ENCODE measurements at places on chromosomes 1 and 21. TPM values are rescaled to one million over a fixed set of nuclear protein-coding genes. Genes with fewer than 3 reads are reported as not detected.

Gene LRRC53
- total RNA-seq, result not detected

- no peaks in the 10 kb centered on the region for H3K27me3 ChIP-seq
- no peaks in the 10 kb centered on the region for H3K36me3 ChIP-seq
- no peak overlapping the region for H3K4me3 ChIP-seq
- no peak for DNase-seq
Observed at GRCh38 chr1:160429702-160430535, 29.6 kb downstream of the VANGL2 start.

DNA sequence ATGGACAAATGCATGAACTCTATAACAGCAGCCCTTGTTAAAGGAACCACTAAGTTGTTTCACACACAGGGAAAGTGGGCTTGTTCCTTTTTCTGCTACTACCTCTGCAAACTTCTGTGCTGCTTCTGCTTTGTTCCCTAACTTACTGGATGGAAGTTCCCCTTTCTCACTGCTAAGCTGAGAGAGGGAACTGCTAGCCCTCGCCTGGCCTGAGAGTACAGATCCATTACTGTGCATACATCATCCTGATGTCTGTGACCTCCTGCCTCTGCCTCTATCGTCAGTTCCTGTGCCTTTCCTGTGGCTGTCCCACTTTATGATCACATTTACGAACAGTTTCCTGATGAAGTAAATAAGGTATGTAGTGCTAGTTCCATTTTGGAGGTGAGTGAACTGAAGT lies 3.5 kb downstream of the GNAT2 start:
- H3K36me3 ChIP-seq, result no peaks in the 10 kb centered on the region
- no peaks in the 10 kb centered on the region for H3K27me3 ChIP-seq
- peak overlapping the region; percentile 59 for H3K27ac ChIP-seq
- no peak overlapping the region for H3K4me3 ChIP-seq
- H3K4me1 ChIP-seq, result peaks cover 38% of the 10 kb centered on the region

Gene CELA2B
- not detected for total RNA-seq

- no peak for DNase-seq
- peaks cover 6% of the 10 kb centered on the region for H3K4me1 ChIP-seq
- H3K36me3 ChIP-seq, result no peaks in the 10 kb centered on the region
- H3K27ac ChIP-seq, result no peak overlapping the region
Observed at GRCh38 chr1:43986712-43987111, 4.7 kb upstream of the CCDC24 start.

Gene VHLL
- 0.53 TPM for total RNA-seq

GRCh38 chr1:107140703-107141490 lies at the start of gene NTNG1:
TSS of gene NTNG1 (plus strand) at chr1:107141039.
- no peak within 1 kb of the TSS for H3K27ac ChIP-seq
- H3K4me1 ChIP-seq, result peaks cover 19% of the 10 kb centered on the region
- peak within 1 kb of the TSS; percentile 52 for H3K4me3 ChIP-seq
- no peaks in the 10 kb centered on the region for H3K36me3 ChIP-seq
- H3K27me3 ChIP-seq, result peaks cover 13% of the 10 kb centered on the region

DNA sequence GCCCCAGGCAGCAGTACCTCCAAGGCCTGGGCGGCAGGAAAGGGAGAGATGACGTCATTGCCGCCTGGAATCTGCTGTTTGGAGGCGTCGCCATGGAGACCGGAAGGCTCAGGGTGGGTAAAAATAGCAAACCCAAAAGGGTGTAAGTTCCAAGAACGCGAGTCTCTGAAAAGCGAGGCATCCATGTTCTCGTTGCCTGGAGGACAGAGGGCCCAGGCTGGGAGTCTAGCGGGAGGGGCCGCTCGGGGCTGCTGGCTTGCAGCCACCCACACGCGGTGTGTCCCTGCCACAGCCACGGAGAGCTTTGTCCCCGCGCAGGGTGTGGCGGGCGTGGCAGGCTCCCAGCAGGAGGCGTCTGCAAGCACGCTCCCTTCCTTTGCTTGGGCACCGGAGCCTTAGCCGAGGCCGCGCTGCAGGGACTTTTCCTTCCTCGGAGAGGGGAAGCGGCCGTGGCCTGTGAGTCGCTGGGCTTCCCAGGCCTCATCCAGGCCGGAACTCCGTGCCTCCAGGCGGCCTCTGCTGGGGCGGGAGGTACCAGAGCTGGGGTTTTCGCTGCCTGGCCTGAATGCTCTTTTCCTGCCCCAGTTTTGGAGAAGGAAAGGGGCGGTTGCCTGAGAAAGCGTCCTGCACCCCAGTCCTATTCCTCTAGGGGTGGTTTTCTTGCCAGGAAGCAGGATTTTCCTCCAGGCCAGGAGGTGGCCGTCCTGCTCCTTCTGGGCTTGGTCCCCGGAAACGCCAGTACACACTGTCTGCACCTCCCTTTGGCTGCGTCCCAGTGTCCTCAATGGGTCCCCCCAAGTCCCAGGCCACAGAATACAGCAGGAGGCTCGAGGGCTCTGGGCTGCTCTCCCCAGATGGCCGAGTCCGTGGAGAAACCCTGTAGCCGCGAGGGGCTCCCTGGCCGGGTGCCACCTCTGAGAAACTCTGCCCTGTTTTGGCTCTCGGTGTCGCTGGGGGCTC lies 15.3 kb upstream of the SKI start:
- peak; percentile 65 for DNase-seq
- no peaks in the 10 kb centered on the region for H3K36me3 ChIP-seq
- H3K4me3 ChIP-seq, result no peak overlapping the region
- peaks cover 15% of the 10 kb centered on the region for H3K4me1 ChIP-seq
- H3K27me3 ChIP-seq, result no peaks in the 10 kb centered on the region

Gene C1orf87
- total RNA-seq, result not detected

GRCh38 chr1:100087396-100087795 lies 45.3 kb downstream of the SASS6 start:
- no peak for DNase-seq
- H3K36me3 ChIP-seq, result peaks cover 8% of the 10 kb centered on the region
- H3K27ac ChIP-seq, result no peak overlapping the region
- no peaks in the 10 kb centered on the region for H3K4me1 ChIP-seq
- H3K27me3 ChIP-seq, result no peaks in the 10 kb centered on the region
- H3K4me3 ChIP-seq, result no peak overlapping the region

Gene RNU1-2
- total RNA-seq, result 3,866 TPM

Gene PSRC1
- total RNA-seq, result 0.17 TPM

DNA sequence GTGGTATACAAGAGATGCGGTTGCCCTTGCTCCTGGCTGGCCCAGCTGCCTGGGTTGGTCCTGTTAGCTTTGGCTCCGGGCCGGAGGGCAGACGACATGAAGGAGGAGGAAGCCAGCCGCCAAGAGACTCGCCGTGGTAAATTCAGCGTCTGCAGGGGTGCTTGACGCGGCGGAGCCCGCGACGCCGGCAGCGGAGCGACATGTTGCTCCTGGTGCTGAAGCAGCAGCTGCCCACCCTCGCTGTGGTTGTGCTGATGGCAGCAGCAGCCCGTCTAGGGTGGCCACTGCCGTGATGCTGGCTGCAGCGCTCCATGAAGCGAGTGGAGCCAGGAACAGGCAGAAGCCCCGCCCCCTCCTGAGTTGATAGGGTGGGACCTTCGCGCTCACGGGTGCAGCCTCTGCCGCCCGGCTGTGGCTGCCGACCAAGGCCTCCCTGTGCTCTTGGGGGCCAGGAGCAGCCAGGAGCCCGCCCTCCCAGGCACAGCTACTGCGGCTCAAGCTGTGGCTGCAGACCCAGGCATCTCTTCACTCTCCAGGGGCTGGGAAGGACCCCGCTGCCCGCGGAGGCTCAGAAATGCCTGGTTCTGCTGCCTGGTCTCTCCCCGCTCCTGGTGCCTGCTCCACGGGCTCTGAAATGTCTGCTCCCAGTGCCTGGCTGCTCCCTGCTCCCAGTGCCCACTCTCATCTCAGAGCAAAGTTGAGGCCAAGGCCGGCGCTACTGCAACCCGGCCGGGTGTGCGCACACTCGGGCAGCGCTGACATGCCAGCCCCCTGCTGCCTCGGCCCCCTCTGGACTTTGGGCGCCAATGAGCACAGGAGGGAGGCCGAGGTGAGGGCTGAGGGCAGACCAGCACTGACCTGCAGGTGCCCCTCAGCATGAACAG lies 4.4 kb upstream of the ZNF692 start:
- H3K27me3 ChIP-seq, result no peaks in the 10 kb centered on the region
- DNase-seq, result peak; percentile 70
- H3K36me3 ChIP-seq, result no peaks in the 10 kb centered on the region
- peak overlapping the region; percentile 59 for H3K27ac ChIP-seq
- peak overlapping the region; percentile 64 for H3K4me3 ChIP-seq

- no peaks in the 10 kb centered on the region for H3K4me1 ChIP-seq
- no peaks in the 10 kb centered on the region for H3K36me3 ChIP-seq
- no peaks in the 10 kb centered on the region for H3K27me3 ChIP-seq
- no peak overlapping the region for H3K27ac ChIP-seq
- no peak overlapping the region for H3K4me3 ChIP-seq
- no peak for DNase-seq
Observed at GRCh38 chr1:3355089-3355488, 99.4 kb upstream of the ARHGEF16 start.

Gene ZBTB8B
- not detected for total RNA-seq

- no peaks in the 10 kb centered on the region for H3K27me3 ChIP-seq
- no peaks in the 10 kb centered on the region for H3K4me1 ChIP-seq
- H3K27ac ChIP-seq, result no peak overlapping the region
- H3K36me3 ChIP-seq, result no peaks in the 10 kb centered on the region
Observed at GRCh38 chr21:30340714-30341573, 3.5 kb upstream of the KRTAP27-1 start.

Gene TNFRSF9
- 0.53 TPM for total RNA-seq

GRCh38 chr1:47208374-47208850 lies 18.6 kb upstream of the PDZK1IP1 start:
- H3K4me1 ChIP-seq, result no peaks in the 10 kb centered on the region
- no peak for DNase-seq
- no peaks in the 10 kb centered on the region for H3K36me3 ChIP-seq

DNA sequence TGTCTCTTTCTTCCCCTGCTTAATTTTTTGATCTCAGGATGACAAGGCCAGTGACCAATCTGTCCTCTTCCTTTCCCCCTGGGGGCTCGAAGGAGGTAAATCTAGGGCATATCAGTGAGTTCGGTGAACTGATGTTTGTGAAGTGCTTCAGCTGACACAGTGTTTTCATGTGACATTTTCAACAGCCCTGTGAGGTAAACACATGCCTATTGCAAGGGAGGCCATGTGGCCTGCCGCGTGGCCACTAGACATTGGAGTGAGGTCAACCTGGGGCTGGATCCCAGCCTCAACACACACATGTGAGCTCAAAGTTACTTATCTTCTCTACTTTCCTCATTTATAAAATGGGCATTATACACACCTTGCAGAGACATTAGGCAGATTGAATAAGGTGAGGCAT lies 126.3 kb downstream of the PLPP3 start:
- no peak overlapping the region for H3K27ac ChIP-seq
- no peaks in the 10 kb centered on the region for H3K27me3 ChIP-seq
- DNase-seq, result no peak
- H3K36me3 ChIP-seq, result no peaks in the 10 kb centered on the region

DNA sequence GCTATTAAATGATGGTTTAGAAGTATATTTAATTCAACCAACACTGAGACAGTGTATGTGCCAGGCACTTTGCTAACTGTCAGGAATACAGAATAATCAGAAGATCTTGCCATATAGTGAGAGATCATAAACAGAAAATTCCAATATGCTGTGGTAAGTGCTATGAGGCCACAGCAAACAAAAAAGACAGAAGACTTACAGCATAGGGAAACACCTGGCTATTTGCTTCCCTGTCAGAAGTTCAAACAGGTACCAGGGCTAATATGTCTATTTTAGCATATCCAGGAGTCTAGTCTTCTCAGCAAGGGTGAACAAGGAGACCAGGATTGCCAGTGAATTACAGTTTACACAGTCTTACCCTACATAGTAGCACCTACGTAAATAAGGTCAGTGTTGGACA lies 30.4 kb downstream of the TRIT1 start:
- H3K27ac ChIP-seq, result no peak overlapping the region
- H3K4me3 ChIP-seq, result no peak overlapping the region
- H3K27me3 ChIP-seq, result no peaks in the 10 kb centered on the region
- DNase-seq, result no peak
- no peaks in the 10 kb centered on the region for H3K36me3 ChIP-seq

Gene PPFIA4
- 1.5 TPM for total RNA-seq

Gene CLIC6
- 0.30 TPM for total RNA-seq

- no peak for DNase-seq
- no peaks in the 10 kb centered on the region for H3K4me1 ChIP-seq
- H3K4me3 ChIP-seq, result no peak overlapping the region
- no peaks in the 10 kb centered on the region for H3K27me3 ChIP-seq
- no peaks in the 10 kb centered on the region for H3K36me3 ChIP-seq
Observed at GRCh38 chr1:15225461-15225860, 21.6 kb upstream of the FHAD1 start.

All from CD4-positive, alpha-beta memory T cell (primary cell).